ENCODE measurements at places on chromosomes 3 and 15.

GRCh38 chr3:193489949-193490348 is 64.7 kb downstream of the ATP13A4 start:
- no peak for DNase-seq

GRCh38 chr3:38646630-38647029 is 2.9 kb downstream of the SCN5A start:
- DNase-seq, result no peak

DNA sequence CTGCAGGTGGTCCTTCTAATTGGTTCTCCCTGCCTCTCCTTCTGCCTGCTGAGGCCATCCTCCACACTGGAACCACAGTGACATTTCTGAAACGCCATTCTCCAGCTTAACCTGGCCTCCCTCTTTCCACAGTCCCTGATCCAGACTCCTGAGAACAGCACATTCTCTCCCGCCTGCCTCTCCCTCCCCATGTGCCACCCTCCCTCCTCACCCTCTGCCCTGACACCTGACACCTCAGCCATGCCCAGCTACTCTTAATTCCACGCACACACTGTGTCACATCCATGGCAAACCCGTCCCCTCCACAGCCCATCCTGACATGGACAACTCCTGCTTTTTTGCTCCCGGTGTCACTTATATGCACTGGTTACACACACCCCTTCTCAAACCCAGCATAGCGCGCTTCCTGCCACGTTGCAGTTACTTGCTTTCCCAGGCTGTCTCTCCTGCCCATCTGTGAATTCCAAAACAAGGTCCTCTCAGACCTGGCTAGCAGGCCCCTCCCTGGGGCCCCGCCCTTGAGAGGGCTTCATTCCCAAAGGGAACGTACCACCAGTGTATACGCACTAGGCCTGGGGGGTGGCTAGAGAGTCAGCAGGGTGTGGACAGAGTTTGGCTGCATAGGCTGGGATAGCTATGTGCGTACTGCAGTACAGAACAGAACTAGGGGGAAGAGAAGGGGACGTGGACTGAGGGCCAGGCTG is 92.7 kb upstream of the BLM start:
- DNase-seq, result no peak

DNA sequence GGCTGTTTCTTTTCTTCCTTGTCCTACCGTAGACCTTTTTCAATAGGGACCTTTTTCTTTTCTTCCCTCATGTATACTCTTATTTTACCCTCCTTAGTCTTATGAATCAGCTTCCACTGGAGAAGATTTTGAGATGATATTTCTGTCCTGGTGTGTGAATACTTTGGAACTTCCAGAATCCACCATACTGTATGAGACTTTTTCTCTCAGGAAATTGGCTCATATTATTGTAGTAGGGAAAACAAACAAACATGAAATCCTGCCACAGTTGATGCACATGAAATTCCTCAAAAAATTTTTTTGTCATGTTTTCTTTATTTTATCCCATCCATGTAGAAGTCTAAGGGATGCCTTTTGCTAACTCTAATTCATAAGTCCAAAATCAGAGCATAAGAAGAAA is 289.3 kb upstream of the PLSCR5 start:
- no peak for DNase-seq

- no peak for DNase-seq
Observed at GRCh38 chr3:63034101-63034500, 158.9 kb upstream of the CADPS start.

DNA sequence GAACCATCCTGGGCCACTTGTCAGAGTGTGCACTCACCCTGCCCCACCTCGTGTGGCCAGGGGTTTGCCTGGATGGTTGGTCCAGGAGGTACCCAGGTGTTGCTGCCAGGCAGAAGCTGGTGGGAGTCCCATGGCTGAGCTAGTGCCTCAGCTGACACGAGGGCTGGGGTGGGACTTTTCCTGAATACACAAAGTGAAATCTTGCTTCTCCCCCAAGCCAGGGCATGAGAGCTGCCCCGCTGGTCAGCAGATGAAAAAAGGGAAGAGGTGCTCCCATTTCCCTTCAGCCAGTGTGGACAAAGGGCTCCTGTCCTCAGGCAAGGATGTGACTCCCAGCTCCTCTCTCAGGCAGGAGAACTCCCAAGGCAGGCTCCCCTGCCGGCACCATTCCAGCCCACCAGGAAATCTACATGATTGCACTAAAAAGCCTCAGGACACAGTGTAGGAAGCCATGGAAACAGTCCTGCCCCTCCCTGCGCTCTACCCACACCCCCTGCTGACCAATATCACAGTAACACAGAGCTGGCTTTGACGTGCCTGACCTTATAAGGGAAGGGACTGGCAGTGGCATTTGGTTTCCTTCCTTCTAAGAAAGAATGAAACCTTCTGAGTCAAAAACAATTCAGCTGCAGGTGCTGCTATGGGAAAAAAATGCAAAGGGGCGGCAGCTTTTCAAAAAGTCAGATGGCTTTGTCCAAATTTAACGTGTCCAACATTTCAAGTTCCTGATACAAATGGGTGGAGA is 33.9 kb downstream of the MYO5C start:
- no peak for DNase-seq
